ENCODE measurements at places on chromosomes 3 and 15. TPM values are rescaled to one million over a fixed set of nuclear protein-coding genes. Genes with fewer than 3 reads are reported as not detected.

DNA sequence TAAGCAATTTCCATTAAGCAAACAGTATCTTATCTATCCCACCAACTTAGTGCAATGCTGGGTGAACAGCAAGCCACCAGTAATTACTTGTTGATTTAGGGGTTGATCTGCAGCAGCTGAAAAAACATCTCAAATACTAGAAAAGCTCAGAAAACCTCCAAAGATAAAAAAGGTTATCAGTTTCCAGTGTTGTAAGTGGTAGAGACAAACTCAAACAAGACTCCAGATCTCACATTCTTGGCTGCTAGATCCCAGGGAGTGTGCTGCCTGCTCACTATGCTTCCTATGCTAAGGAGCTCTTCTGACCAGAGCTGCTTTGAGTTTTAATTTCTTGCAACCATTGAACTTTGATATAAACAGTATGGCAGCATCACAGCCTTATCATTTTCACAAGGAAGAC lies 11.3 kb downstream of the B3GALNT1 start:
- H3K27me3 ChIP-seq: no peaks in the 10 kb centered on the region
- no peak for DNase-seq
- no peak overlapping the region for H3K27ac ChIP-seq
- no peaks in the 10 kb centered on the region for H3K36me3 ChIP-seq
- no peak overlapping the region for H3K4me3 ChIP-seq

GRCh38 chr3:74066456-74066855 lies 441.7 kb upstream of the PDZRN3 start:
- H3K27me3 ChIP-seq: no peaks in the 10 kb centered on the region
- no peak overlapping the region for H3K27ac ChIP-seq
- no peaks in the 10 kb centered on the region for H3K36me3 ChIP-seq
- no peaks in the 10 kb centered on the region for H3K4me1 ChIP-seq
- DNase-seq: no peak

GRCh38 chr3:64093825-64094712 lies 70.8 kb upstream of the PSMD6 start:
- H3K36me3 ChIP-seq: no peaks in the 10 kb centered on the region
- no peaks in the 10 kb centered on the region for H3K27me3 ChIP-seq
- no peaks in the 10 kb centered on the region for H3K4me1 ChIP-seq
- H3K27ac ChIP-seq: no peak overlapping the region

GRCh38 chr15:100686725-100687473 lies 84.5 kb downstream of the ASB7 start:
- no peaks in the 10 kb centered on the region for H3K27me3 ChIP-seq
- no peaks in the 10 kb centered on the region for H3K36me3 ChIP-seq

Gene TMOD2
- total RNA-seq: 113 TPM

Gene SMC4
- total RNA-seq: 11.8 TPM
